Caco-2 (cell line): ENCODE measurements at places on chromosomes 12 and 14. TPM values are rescaled to one million over a fixed set of nuclear protein-coding genes. Genes with fewer than 3 reads are reported as not detected.
A peak's percentile ranks its signal among the peaks of the same experiment; 100 is the strongest.

- H3K36me3 ChIP-seq, result no peaks in the 10 kb centered on the region
- DNase-seq, result no peak
- H3K4me1 ChIP-seq, result no peaks in the 10 kb centered on the region
Observed at GRCh38 chr12:47268501-47269454, 189.0 kb upstream of the AMIGO2 start.

DNA sequence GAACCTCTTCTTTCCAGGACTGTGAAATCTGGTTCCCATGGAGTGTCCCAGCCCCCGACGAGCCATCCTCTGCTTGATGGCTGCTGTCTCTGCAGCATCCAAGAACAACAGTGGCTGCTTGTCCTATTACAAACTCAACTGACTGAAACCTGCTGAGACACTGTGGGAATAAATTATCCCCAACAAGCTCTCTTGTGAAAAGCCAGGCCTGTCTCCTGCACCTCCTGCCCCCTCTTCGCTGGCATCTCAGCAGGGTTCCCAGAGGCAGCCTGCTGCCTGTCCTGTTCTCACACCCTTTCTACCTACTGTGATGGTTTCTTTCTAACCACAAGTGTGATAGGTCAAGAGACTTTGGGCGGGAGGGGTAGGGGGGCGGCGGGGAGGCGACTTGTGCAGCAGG lies 180.2 kb downstream of the TSPAN9 start:
- no peaks in the 10 kb centered on the region for H3K27me3 ChIP-seq
- H3K27ac ChIP-seq, result no peak overlapping the region
- no peak overlapping the region for H3K4me3 ChIP-seq
- DNase-seq, result no peak
- no peaks in the 10 kb centered on the region for H3K36me3 ChIP-seq
- no peaks in the 10 kb centered on the region for H3K4me1 ChIP-seq

DNA sequence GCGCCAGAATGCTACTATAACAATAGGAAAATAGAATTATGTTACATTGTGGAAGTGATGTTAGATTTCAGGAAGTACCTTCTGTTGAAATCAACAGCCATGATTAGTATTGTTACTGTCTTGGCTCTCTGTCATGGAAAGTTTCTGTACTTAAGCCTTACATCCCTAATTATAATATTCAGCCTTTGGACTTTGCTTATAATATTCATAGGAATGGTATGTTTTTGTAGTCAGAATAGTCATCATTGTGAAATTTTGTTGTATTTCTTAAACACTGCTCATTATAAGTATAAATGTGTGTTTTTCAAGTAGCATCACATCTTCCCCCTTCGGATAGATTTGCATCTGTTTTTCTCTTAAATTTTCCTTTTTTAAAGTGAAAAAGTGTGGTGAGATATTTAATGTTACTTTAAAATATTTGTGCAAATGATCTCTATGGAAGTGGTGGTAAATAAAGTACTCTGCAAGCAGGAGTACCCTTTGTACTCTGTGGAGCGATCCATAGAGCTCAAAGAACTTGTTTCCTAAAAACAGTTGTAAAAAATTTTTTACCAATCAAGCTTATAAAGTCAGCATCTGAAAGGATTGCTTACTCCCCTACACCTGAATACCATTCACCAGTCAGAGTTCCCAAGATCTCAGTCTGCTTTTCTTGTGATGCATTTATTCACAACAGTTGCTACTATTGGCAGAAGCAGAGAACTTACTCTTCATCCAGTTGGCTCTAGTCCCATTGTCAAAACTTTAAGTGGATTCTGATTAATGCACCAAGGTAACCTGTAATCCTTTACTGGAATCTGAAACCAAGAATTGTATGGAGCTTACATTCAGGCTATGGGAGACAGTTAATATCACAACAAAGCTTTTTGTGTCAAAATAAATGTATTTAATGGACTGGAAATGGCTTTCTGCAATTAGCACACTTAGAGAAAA lies 87.8 kb downstream of the RIC8B start:
- DNase-seq, result no peak
- H3K4me3 ChIP-seq, result no peak overlapping the region
- no peaks in the 10 kb centered on the region for H3K27me3 ChIP-seq
- H3K36me3 ChIP-seq, result no peaks in the 10 kb centered on the region
- H3K4me1 ChIP-seq, result no peaks in the 10 kb centered on the region

DNA sequence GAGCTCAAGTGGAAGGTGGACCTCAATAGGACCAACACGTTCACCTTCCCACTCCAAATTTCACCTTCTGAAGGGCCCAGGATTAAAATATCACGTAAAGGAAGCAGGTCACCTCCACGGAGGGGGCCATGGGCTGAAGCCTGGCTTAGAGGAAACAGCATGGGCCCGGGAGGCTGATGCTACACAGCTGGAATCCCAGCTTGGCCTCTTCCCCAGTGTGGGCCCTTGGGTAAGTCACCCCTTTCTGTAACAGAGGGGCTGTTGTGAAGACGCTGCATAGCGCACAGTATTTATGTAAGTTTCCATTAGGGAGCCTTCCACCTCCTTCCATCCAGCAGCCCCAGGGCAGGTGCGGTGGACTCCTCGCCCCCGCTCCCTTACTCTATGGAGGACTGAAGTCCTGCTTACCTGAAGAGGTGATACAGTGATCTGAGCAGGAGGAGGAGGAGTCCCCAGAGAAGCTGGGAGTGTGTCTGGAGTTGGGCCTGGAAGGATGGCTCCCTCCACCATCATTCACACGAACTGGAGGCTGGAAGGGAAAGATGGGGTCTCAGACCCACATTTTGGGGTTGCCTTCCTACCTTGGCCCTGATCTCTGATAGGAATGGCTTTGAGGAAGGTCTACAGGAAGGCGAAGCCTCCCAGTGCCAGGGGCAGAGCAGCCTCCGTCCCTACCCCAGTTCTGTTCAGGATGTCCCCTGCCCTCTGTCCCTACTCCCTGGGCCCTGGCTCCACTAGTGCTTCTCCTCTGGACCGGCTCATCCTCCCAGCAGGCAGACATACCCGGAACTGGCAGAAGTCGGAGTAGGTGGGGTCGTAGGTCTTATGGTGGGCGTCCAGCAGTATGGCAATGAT lies 37.2 kb upstream of the HDAC7 start:
- peaks cover 2% of the 10 kb centered on the region; the same call in 1 of the 2 replicates for H3K36me3 ChIP-seq
- DNase-seq, result no peak
- no peaks in the 10 kb centered on the region for H3K27me3 ChIP-seq

DNA sequence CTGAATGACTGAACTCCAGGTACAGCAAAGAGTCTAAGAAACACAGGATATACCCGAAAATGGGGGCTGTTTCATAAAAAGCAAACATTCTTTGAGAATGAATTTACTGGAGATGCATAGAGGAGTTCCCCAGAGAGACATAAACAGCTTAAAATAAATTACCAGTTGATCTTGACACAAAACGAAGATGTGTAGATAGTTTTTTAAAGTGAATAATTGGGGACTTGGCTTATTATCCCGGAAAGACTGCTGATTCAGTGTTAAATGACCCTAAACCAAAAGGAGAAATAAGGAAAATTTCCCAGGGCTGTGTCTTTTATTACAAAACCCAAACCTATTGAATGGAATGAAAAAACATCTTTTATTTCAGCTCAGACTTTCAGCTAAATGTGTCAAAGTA lies 1052.8 kb upstream of the TMEM132C start:
- no peaks in the 10 kb centered on the region for H3K4me1 ChIP-seq
- DNase-seq, result no peak
- no peaks in the 10 kb centered on the region for H3K27me3 ChIP-seq
- H3K4me3 ChIP-seq, result no peak overlapping the region
- no peak overlapping the region for H3K27ac ChIP-seq
- no peaks in the 10 kb centered on the region for H3K36me3 ChIP-seq

DNA sequence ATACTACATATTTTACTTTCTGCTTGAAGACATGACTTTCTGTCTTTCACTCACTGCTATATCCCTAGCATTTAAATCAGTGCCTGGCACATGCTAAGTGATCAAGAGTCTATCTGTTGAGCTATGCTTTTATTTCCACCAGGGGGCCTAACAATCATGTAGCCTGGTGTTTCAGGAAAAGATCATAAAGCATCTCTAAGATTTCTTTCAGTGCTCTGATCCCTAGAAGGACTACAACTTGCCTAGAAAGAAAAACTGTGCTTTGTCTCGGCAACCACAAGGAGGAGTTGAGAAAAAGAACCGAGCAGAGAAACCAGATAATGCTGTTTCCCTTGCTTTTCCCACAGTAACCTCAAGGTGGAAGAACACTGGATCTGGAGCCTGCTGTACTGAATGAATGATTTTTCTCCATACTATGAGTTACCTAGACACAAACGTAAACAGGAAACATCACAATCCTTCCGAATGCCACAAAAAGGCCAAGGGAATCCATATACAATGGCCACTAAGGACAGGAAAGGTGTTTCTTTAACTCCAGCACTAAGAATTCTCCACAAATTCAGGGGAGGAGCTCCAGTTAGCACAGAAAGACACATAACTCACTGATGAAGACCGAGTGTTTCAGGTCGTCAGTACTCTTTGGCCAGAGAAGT lies 1.2 kb downstream of the CRY1 start:
- H3K27me3 ChIP-seq, result no peaks in the 10 kb centered on the region
- peak; percentile 85 for DNase-seq
- H3K27ac ChIP-seq, result no peak overlapping the region
- peaks cover 11% of the 10 kb centered on the region; the same call in 1 of the 2 replicates for H3K4me1 ChIP-seq
- H3K4me3 ChIP-seq, result peak overlapping the region; percentile 49
- no peaks in the 10 kb centered on the region for H3K36me3 ChIP-seq

GRCh38 chr12:22709292-22709691 lies 84.3 kb downstream of the ETNK1 start:
- H3K4me1 ChIP-seq, result no peaks in the 10 kb centered on the region
- no peak overlapping the region for H3K4me3 ChIP-seq
- no peaks in the 10 kb centered on the region; the same call in 1 of the 2 replicates for H3K27me3 ChIP-seq
- no peak overlapping the region for H3K27ac ChIP-seq
- DNase-seq, result peak; percentile 32

- DNase-seq, result no peak
- H3K36me3 ChIP-seq, result no peaks in the 10 kb centered on the region
- no peaks in the 10 kb centered on the region for H3K27me3 ChIP-seq
- no peak overlapping the region for H3K27ac ChIP-seq
- H3K4me1 ChIP-seq, result peaks cover 11% of the 10 kb centered on the region
Observed at GRCh38 chr12:100274291-100274690, 7.3 kb downstream of the SCYL2 start.

Gene EVL
- 14.2 and 16.4 TPM in 2 replicates for total RNA-seq

DNA sequence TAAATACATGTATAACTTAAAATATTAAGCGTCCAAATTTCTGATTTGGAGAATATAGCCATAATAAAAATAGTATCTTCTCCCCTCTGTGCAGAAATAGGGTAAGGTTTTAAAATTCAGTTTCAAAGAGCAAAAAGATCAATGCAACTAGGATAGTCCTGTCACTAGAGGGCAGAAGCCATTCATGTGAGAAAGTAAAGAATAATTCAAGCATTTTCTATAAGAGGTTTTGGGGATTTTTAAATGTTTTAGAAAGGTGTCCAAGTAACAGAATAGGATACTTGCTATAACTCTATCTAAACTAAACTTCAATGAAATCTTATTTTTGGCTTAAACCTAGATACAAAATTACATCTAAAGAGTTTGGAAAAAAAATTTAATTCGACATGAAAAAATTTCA lies 50.3 kb downstream of the ADAMTS20 start:
- no peaks in the 10 kb centered on the region for H3K4me1 ChIP-seq
- H3K36me3 ChIP-seq, result no peaks in the 10 kb centered on the region
- H3K27me3 ChIP-seq, result no peaks in the 10 kb centered on the region
- DNase-seq, result no peak
- H3K4me3 ChIP-seq, result no peak overlapping the region
- no peak overlapping the region for H3K27ac ChIP-seq

GRCh38 chr12:124745891-124746570 lies 117.6 kb downstream of the SCARB1 start:
- H3K27ac ChIP-seq, result peak overlapping the region; percentile 43
- peaks cover 12% of the 10 kb centered on the region for H3K4me1 ChIP-seq
- no peak overlapping the region for H3K4me3 ChIP-seq
- no peaks in the 10 kb centered on the region for H3K36me3 ChIP-seq

GRCh38 chr14:71198687-71199086 lies 291.4 kb downstream of the PCNX1 start:
- no peak overlapping the region for H3K27ac ChIP-seq
- no peak for DNase-seq
- H3K4me1 ChIP-seq, result peaks cover 7% of the 10 kb centered on the region; the same call in 1 of the 2 replicates
- no peaks in the 10 kb centered on the region for H3K36me3 ChIP-seq
- no peaks in the 10 kb centered on the region for H3K27me3 ChIP-seq

Gene TXNDC16
- 6.6 and 10.2 TPM in 2 replicates for total RNA-seq

Gene SPIC
- not detected in 2 replicates for total RNA-seq

DNA sequence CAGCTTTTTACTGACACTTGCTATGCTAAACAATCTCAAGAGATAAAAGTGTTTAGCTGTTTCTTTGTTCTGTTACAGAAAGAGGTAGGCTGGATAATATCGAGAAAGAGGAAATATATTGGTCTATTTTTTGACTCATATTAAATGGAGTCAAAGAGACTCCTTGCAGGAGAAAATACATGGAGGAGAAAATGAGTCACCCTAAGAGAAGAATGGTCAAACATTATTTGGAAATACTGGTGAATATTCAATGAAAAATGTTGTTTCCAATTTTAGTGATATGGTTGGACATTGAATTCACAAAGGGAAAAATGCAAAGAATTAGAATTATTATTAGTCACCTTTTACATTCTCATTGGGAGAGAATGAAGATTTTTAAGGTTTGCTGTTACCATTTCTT lies 3.2 kb downstream of the KCNJ8 start:
- no peak overlapping the region for H3K27ac ChIP-seq
- DNase-seq, result no peak
- H3K27me3 ChIP-seq, result no peaks in the 10 kb centered on the region
- no peak overlapping the region for H3K4me3 ChIP-seq
- H3K4me1 ChIP-seq, result peaks cover 18% of the 10 kb centered on the region

DNA sequence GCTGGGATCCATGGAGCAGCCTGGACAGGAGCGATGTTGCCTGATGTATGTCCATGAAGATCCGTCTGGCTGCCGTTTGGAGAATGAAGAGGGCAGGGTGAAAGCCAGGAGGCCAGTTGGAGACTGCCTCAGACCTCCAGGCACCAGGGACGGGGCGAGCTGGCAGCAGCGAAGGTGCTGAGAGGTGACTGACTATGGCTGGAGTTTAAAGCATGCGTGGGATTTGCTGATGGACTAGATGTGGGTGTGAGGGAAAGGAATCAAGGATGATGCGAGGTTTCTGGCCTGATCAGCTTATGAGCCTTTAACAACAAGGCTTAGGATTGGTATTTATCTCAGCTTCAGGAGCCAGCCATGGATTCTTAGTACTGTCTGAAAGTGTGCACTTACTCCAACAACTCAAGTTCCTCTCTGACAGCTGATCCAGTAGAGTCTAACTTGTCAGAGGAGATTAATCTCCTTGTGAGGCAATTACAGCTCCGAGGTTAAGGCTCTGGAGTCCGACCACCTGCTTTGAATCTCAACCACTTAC lies 49.4 kb downstream of the DYNC1H1 start:
- no peak overlapping the region for H3K4me3 ChIP-seq
- DNase-seq, result no peak
- H3K4me1 ChIP-seq, result no peaks in the 10 kb centered on the region
- H3K27me3 ChIP-seq, result no peaks in the 10 kb centered on the region
- H3K27ac ChIP-seq, result no peak overlapping the region

- H3K4me3 ChIP-seq, result no peak overlapping the region
- no peak for DNase-seq
- no peaks in the 10 kb centered on the region for H3K27me3 ChIP-seq
- peaks cover 3% of the 10 kb centered on the region; the same call in 1 of the 2 replicates for H3K4me1 ChIP-seq
- H3K36me3 ChIP-seq, result no peaks in the 10 kb centered on the region
- H3K27ac ChIP-seq, result no peak overlapping the region
Observed at GRCh38 chr14:52190337-52190931, 77.1 kb upstream of the PTGDR start.

Gene LIN7A
- 16.2 and 16.4 TPM in 2 replicates for total RNA-seq
